ENCODE measurements at places on chromosomes 7 and 10.

DNA sequence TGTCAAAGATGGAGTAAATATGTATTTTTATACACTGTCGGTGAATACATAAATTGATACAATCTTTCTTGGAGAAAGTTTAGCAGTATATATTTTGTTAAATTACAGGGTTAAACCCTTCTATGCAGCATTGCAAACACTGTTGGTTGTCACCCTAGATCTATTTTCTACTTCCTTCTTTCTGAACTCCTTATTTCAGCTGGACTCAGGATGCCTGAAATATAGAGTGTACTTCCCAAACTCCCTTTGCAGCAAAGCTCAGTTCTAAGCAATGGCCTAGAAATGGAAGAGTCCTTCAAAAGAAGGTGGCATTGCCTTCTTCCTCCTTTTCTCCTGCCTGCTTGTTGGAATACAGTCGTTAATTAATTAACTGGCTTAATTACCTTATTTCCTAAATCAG lies 20.6 kb downstream of the CUBN start:
- no peak for DNase-seq

- DNase-seq = no peak
These were observed 10.9 kb downstream of the ADCK2 start for GRCh38 chr7:140683657-140684056.

DNA sequence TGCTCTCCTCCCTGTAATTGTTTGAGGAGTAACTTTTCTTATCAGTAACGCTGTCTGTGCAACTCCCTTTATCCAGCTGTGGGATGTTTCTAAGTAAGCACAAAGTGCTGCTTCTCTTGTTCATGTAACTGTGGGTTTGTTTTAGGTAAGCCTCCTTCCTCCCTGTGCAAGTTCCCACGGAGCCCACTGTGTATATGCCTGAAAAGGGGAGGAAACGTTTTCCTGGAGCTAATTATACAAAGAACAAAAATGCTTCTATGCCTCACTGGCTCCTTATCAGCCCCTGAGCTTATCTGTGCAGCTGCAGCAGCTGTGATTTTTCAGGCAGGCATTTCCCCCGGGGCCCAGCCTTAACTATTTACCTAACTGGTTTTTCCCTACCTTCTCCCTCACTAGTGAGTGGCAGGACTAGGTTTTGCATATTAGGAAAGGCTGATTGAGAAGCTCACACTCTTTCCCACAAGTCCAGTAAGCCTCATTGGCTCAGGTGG lies 593.4 kb upstream of the GHITM start:
- no peak for DNase-seq

GRCh38 chr7:46710927-46711326 lies 789.9 kb upstream of the IGFBP3 start:
- DNase-seq = no peak

- DNase-seq = no peak
These were observed 14.1 kb upstream of the CDK6 start for GRCh38 chr7:92850516-92850915.

- no peak for DNase-seq
These were observed 539.2 kb downstream of the HTR7 start for GRCh38 chr10:90318659-90319058.

- DNase-seq = no peak
These were observed 60.2 kb downstream of the SGCE start for GRCh38 chr7:94595717-94596116.
